ENCODE measurements at places on chromosomes 6 and 20.

DNA sequence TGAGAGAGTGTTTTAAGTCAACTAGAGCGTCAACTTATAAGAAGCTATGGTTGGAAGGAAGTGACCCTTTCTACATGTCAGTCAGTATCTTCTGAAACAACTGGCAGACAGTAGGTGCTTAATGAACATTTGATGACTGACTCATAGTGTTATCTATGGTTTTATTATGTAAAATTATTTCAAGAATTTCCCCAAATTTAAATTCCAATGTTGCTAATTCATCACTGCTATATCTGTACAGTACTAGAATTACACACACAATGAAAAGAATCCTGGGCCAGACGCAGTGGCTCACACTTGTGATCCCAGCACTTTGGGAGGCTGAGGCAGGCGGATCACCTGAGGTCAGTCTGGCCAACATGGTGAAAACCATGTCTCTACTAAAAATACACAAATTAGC, 721.4 kb upstream of the FLRT3 start:
- DNase-seq = no peak
- H3K4me1 ChIP-seq = no peaks in the 10 kb centered on the region
- H3K36me3 ChIP-seq = no peaks in the 10 kb centered on the region
- H3K4me3 ChIP-seq = no peak overlapping the region

DNA sequence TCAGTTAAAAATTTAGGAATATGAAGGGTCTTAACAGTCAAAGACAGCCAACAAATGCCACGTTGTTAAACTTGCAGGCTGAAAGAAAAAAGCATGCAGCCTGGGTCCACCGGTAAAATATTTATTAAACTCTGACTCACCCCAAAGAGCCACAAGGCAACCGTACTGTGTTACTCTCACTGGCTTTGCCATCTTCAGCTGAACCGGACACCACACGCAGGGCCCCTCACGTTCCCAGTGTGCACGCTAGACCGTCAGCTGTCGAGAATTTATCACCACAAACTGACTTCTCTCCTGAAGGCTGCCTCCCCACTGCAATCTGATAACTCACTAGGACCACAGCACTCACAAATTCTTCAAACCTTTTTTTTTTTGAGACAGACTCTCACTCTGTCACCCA, 30.7 kb downstream of the HUS1B start:
- H3K36me3 ChIP-seq = peaks cover 10% of the 10 kb centered on the region
- H3K27me3 ChIP-seq = no peaks in the 10 kb centered on the region
- H3K4me3 ChIP-seq = no peak overlapping the region
- no peak overlapping the region for H3K27ac ChIP-seq
- H3K4me1 ChIP-seq = peaks cover 10% of the 10 kb centered on the region

DNA sequence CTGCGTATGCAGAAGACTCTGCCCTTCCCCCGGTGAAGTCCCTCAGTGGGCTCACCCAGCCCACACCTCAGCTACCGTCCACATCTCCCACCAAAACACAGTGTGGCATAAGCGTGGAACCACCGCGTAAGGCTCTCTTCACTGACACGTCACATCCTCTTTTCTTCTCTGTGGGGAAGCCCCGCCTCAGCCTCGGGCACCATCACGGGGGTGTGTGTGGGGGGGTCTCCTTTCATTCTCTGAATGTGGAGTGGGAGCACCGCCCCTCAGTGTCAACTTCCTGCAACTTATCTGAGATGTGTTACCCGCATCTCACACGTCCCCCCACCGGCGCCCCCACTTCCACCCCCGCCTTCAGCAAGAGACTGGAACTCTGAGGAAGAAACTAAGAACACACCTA, 388.4 kb upstream of the JARID2 start:
- H3K27me3 ChIP-seq = no peaks in the 10 kb centered on the region
- H3K4me1 ChIP-seq = peaks cover 26% of the 10 kb centered on the region
- no peaks in the 10 kb centered on the region for H3K36me3 ChIP-seq
- peak; percentile 91 for DNase-seq

DNA sequence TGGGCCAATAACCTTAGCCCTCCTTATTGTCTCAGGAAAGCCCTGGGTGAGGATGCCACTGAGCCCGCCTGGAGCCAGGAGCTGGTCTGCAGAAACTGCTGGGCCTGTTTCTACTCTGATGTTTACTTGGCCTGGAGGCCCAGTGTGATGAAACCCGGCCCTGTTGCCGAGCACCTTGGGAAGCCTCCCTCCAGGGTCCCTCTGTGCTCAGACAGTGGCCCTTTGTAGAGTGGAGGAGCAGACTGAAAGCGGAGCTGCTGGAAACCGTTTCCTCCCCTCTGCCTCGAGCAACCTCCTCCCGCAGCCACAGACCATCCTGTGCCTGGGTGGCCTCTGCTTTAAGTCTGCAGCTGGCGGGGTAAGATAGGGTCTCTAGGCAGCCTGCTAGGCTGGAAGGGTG, 84.1 kb upstream of the EPB41L1 start:
- no peaks in the 10 kb centered on the region for H3K27me3 ChIP-seq
- DNase-seq = no peak
- H3K4me3 ChIP-seq = no peak overlapping the region
- no peak overlapping the region for H3K27ac ChIP-seq
- H3K4me1 ChIP-seq = no peaks in the 10 kb centered on the region

DNA sequence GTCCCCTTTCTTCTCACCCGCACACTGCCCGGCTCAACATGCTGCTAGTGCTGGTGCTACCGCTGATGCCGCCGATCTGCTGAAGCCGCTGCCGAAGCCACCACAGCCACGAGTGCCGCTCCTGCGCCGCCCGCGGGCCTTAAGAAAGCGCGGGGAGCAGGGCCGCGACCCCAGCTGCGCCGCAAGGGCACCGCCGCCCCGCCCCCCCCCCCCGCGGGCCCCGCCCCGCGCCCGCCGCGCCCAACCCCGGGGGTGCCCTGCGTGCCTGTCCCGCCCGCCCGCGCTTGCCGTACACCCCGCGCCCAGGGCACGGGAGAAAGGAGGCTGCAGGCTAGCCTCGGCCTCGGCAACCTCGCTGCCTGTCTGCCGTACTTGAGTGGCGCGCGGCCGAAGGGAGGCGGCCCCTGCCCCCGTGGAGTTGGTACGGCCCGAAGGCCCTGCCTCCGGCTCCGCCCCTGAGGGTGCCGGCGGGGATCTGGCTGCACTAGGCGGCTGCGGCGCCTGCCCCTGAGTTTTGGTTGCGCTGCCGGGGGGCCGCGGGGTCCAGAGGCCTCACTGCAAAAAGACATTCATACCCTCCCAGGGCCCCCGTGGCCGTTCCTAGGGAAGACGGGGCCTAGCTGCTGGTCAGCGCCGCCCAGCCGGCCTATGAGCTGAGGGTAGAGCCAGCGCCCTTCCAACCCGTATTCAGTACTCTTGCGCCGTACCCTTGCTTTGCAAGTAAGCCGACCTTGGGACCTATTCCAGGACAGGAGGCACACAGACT, at the start of gene SOD2:
Gene SOD2 (minus strand): TSS at position 114 of the 766 bp plus-strand sequence. CDS start 74 bp downstream, at position 40.
- H3K27me3 ChIP-seq = no peaks in the 10 kb centered on the region
- DNase-seq = peak; percentile 87
- peak within 1 kb of the TSS; percentile 73 for H3K4me3 ChIP-seq
- H3K36me3 ChIP-seq = peaks cover 4% of the 10 kb centered on the region

DNA sequence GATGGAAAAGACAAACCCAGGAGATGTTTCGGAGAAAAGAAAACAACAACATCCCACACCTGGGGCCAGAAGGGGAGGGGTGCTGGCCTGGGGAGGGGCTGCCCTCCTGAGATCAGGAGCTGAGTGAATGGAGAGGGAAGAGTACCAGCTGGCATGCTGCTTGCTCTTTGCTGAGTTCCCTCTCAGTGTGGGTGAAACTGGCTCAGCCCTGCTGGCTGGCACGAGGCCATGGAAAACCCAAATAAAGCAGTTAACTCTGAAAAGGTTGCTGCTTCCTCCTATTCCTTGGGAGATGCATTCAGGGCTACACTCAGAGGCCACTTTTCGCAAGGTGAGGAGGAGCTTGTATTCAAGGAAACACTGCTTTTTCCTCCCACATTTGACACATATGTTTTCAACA, 8.0 kb upstream of the KCNK16 start:
- H3K27ac ChIP-seq = no peak overlapping the region
- no peaks in the 10 kb centered on the region for H3K36me3 ChIP-seq
- peaks cover 5% of the 10 kb centered on the region for H3K27me3 ChIP-seq

- no peak for DNase-seq
- H3K4me3 ChIP-seq = no peak overlapping the region
- H3K36me3 ChIP-seq = no peaks in the 10 kb centered on the region
- H3K4me1 ChIP-seq = peaks cover 12% of the 10 kb centered on the region
- H3K27ac ChIP-seq = no peak overlapping the region
- peaks cover 23% of the 10 kb centered on the region for H3K27me3 ChIP-seq
Measured at GRCh38 chr6:125743604-125744003, 5.8 kb upstream of the HEY2 start.

DNA sequence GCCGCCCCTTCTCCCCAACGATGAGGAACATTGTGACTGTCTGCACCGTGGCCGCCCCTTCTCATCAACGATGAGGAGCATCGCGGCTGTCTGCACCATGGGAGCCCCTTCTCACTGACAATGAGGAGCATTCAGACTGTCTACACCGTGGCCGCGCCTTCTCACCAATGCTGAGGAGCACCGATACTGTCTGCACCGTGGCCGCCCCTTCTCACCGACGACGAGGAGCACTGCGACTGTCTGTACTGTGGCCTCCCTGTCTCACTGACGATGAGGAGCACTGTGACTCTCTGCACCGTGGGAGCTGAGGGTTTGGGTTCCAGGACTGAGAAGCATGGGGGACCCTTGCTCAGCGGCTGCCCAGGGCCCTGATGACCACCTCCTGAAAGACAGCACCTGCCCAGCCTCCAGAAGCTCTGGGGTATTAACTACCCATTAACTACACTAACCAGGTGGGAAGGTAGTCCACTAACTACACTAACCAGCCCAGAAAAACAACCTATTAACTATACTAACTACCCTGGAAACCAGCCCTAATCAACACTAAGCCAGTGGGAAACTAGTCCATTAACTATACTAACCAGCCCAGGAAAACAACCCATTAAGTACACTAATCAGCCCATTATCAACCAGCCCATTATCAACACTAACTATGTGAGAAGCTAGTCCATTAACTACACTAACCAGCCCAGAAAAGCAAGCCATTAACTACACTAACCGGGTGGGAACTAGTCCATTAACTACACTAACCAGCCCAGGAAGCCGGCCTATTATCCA, 116.9 kb downstream of the TAF4 start:
- H3K27me3 ChIP-seq = no peaks in the 10 kb centered on the region
- no peaks in the 10 kb centered on the region for H3K4me1 ChIP-seq
- H3K36me3 ChIP-seq = no peaks in the 10 kb centered on the region
- no peak for DNase-seq
- no peak overlapping the region for H3K4me3 ChIP-seq
- H3K27ac ChIP-seq = no peak overlapping the region

GRCh38 chr6:72080260-72080941, 194.1 kb downstream of the RIMS1 start:
- no peaks in the 10 kb centered on the region for H3K4me1 ChIP-seq
- H3K27ac ChIP-seq = no peak overlapping the region
- H3K27me3 ChIP-seq = no peaks in the 10 kb centered on the region
- no peaks in the 10 kb centered on the region for H3K36me3 ChIP-seq
- no peak for DNase-seq

- H3K36me3 ChIP-seq = no peaks in the 10 kb centered on the region
- no peak overlapping the region for H3K27ac ChIP-seq
- H3K4me1 ChIP-seq = no peaks in the 10 kb centered on the region
- no peak for DNase-seq
- no peaks in the 10 kb centered on the region for H3K27me3 ChIP-seq
Measured at GRCh38 chr6:22717915-22718314, 148.5 kb downstream of the HDGFL1 start.

DNA sequence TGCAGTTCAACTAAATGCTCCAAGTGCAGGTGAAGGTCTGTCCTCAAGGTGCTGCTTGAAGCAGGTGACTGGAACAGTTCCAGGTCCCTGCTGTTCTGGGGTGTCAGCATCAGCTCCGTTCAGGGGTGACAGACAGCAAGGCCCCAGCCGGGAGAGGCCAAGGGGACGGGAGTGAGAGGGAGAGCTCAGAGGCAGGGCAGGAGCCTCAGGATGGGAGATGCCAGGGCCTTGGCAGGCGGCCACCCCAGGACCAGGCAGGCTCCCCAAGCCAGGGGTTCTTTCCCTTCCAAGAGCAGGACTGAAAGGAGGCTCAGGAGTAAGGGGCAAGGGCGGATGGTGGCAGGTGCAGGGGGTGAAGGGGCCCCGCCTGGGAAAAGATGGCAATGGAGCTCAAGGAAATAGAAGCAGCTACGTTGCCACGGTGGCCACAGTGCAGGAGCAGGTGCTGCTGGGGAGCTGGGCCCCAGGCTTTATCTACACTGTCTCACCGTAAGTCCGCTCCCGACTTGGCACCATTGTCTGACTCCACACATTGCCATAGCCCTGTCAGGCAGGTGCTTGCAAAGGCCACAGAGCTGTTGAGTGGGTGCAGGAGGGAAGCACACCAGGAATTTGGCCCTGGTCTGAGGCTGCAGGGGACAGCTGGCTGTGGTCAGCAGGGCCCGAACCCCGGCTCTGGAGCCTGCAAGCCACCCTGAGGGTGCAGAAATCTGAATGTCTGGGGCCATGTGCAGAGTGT, 43.1 kb downstream of the ERMARD start:
- peaks cover 10% of the 10 kb centered on the region for H3K4me1 ChIP-seq
- no peak overlapping the region for H3K4me3 ChIP-seq
- H3K27ac ChIP-seq = no peak overlapping the region
- no peaks in the 10 kb centered on the region for H3K27me3 ChIP-seq
- no peaks in the 10 kb centered on the region for H3K36me3 ChIP-seq

DNA sequence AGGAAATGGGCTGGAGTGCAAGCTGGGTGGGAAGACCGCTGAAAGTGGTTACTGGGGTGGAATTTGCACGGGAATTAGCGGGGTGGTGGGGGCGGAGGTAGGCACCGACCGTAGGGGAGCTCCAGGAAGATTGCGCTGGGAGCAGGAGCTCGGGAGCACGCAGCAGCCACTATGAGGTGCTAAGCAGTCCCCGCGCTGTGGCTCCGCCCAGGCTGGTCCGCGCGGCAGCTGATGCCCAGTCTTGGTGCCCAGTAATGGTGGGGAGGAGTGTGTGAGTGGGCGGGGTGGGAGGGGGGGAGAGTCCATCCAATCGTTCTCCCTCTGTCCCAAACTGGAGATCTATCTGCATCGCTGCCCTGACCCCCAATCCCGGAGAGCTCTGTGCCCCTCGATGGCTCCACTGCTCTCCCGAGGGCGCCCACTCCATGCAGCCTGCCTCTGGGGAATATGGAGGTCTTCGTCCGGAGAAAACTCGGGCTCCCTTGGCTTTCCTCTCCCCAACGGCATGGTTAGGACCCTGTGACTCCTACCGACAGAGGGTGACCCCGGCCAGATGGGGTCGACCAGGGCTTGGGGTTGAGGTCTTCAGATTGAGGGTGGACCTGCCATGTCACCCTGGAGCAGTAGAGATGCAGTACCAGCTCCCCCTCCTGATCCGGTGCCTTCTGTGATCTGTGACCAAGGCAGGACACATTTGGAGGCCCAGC, 5.3 kb downstream of the TP53TG5 start:
- DNase-seq = no peak
- peaks cover 19% of the 10 kb centered on the region for H3K4me1 ChIP-seq
- H3K4me3 ChIP-seq = peak overlapping the region; percentile 79
- H3K36me3 ChIP-seq = peaks cover 2% of the 10 kb centered on the region
- no peaks in the 10 kb centered on the region for H3K27me3 ChIP-seq

- H3K27me3 ChIP-seq = no peaks in the 10 kb centered on the region
- no peak overlapping the region for H3K4me3 ChIP-seq
- no peaks in the 10 kb centered on the region for H3K36me3 ChIP-seq
- DNase-seq = no peak
Measured at GRCh38 chr6:154487367-154488247, 22.9 kb downstream of the CNKSR3 start.
